ENCODE measurements at places on chromosomes 4 and X.

DNA sequence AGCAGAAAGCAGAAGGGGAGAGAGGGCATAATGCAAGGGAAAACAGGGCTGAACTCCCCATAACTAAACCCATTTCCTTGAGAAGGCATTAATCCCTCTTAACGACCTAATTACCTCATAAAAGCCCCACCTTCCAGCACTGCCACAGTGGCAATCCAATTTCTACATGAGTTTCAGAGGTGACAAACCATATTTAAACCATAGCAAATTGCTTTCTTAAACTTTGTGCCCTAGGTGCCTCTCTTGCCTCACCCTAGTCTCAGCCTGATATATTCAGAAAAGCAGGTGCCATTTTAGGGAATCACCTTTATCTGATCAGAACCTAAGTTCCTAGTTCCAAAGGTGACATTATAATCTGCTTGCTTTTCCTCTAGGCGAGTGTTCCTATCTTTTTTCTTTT, 48.9 kb downstream of the SLC34A2 start:
- DNase-seq: no peak

- no peak for DNase-seq
These were observed 120.1 kb downstream of the SYNPO2 start for GRCh38 chr4:119008761-119009160.

DNA sequence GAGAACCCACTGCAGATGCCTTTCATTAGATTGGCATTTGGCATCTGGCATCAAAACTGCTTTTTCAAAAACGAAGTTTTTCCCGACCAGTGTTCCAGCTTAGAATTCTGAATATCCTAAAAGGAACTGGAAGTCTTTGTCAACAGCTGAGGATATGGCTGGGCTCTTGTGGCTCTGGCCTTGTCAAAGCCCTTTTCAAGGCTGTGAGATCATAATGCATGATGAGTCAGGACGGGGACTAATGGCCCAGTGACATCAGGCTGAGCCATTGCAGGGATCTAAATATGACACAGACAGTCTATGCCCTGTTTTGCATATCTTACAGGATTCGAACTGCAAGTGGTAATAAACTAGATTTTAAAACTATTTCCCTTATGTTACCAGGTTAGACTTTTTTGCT, 306.4 kb downstream of the PTTG2 start:
- no peak for DNase-seq

GRCh38 chr4:79684516-79684915, 276.5 kb upstream of the GK2 start:
- DNase-seq: no peak

GRCh38 chrX:101493225-101493624, 8.0 kb downstream of the ARMCX4 start:
- DNase-seq: no peak

GRCh38 chr4:104429150-104429741, 65.4 kb downstream of the CXXC4 start:
- no peak for DNase-seq

DNA sequence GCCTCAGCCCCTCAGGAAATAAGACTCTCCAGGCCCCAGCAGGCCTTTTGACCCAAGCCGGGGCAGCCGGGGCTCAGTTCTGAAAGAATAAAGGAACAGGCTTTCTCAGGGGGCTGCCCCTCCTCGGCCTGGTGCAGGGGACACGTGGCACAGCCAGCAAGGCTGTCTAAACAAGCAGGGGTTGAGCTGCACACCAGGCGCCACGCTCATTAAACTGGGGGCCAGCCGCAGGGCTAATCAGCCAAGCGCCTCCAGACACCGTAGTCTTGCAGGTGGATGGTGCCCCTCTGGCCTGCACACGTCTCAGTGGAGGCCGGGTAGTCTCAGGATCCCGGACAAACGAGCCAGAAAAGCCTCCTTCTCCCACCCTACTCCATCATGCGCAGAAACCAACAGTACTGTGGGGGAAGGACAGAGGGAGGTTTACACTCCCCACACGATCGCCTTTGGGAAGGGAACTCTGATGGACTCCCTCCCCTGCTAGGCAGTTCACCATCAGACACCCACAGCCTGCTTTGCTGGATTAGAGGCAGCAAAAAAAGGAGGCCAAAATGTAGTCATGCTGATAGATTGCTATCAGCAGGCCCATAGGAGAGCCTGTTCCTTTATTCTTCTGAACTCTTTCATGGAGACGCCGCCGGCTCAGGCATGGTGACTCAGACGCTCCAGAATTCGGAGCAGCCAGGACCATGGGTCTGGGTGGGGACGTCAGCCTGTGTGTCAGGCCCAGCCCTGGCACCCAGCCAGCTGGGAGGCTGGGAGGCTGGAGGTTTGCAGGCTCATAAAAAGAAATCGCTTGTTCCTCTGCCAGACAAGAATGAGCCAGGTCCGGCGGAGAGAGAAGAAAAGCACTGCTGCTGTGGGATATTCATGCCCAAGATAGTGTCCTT, 342.4 kb downstream of the BCOR start:
- no peak for DNase-seq

- no peak for DNase-seq
These were observed 3.7 kb downstream of the TAF7L start for GRCh38 chrX:101287402-101287801.

DNA sequence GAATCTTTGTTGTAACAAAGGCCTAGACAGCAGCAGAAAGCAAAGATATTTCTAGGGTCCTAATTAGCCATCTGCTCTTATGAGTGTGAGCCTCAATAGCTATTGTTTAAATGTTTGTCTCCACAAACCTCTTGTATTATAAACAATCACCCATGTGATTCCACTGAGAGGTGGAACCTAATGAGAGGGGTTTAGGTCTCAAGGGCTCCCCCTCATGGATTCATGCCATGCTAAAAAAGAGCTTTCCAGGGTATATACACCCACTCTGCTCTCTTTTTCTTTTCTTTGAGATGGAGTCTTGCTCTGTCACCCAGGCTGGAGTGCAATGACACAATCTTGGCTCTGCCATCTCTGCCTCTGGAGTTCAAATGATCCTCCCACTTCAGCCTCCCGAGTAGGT, 42.1 kb downstream of the TRIM61 start:
- no peak for DNase-seq

DNA sequence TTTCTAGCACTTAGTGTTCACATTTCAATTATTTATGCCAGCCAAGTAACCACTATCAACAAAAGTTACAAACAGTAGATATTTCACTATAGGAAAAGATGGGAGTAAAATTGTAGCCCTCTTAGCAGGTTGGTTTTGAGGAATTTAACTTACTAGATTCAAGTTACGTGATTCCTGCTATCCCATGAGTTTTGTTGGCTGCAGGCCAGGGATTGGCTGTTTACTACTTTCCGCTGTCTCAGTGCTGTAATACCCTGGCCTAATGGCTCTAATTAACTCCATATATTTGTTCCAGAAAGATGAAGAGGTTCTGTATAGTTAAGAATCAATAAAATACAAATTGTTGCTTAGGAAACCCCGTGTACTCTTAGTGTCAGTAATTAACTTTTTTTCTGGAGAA, 55.5 kb upstream of the MAGED1 start:
- no peak for DNase-seq

- DNase-seq: no peak
These were observed 7.4 kb downstream of the APOO start for GRCh38 chrX:23900220-23900797.

DNA sequence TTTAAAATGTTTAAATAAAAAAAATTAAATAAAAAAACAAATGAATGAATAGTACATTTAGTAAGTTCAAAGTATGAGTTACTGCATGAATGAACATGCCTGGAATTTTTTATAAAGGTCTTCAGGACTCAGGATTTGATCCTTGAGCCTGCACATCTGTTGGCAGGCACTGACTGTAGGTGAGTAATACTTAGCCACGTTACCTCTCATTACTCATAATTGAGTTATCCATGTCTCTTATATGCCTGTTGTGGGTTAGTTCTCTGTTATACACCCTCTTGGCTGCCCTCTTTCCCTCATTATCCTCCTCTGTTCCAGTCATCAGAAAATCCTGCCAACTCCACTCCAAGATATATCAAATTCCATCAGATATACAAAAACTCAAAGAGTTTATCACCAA, 276.0 kb downstream of the FBXW7 start:
- DNase-seq: no peak

GRCh38 chr4:84503495-84504437, 4.7 kb upstream of the NKX6-1 start:
- no peak for DNase-seq

DNA sequence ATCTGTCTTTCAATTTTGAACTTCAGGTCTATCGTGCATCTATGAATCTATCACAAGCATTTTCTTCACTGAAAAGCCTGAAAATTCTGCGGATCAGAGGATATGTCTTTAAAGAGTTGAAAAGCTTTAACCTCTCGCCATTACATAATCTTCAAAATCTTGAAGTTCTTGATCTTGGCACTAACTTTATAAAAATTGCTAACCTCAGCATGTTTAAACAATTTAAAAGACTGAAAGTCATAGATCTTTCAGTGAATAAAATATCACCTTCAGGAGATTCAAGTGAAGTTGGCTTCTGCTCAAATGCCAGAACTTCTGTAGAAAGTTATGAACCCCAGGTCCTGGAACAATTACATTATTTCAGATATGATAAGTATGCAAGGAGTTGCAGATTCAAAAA, 19.7 kb downstream of the TLR7 start:
- DNase-seq: no peak

DNA sequence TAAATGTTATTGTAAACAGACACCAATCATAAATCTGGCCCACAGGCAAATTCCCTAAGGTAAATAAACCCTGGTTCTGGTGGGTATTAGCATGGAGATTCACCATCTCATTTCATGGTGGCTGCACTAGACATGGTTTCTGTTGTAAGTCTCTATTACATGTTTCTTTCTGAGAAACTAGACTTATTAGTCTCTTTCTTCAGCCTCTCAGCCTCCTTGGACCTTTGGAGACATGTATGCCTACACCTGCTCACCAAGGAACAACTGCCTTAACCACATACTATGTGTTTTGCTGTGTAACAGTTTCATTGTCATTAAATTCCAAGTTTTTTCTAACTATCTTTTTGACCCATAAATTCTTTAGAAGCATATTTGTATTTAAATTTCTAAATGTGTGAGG, 13.1 kb downstream of the DDIT4L start:
- DNase-seq: no peak

DNA sequence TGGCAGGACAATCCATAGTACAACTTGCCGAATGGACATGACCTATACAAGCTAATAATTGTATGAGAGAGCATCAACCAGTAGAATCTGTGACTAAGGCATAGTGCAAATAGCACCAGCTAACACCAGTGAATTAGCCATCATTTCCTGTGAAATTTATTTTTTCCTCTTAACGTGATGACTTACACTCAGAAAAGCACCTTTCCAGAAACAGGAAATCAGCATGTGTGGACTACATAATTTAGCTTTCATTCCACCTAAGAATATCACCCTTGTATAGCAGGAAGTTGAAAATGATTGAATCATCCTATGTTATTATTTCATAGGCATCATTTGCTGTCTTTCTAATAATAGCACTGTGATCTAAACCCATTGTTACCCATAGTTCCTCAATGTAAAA, 1393.4 kb upstream of the PCDH7 start:
- no peak for DNase-seq

DNA sequence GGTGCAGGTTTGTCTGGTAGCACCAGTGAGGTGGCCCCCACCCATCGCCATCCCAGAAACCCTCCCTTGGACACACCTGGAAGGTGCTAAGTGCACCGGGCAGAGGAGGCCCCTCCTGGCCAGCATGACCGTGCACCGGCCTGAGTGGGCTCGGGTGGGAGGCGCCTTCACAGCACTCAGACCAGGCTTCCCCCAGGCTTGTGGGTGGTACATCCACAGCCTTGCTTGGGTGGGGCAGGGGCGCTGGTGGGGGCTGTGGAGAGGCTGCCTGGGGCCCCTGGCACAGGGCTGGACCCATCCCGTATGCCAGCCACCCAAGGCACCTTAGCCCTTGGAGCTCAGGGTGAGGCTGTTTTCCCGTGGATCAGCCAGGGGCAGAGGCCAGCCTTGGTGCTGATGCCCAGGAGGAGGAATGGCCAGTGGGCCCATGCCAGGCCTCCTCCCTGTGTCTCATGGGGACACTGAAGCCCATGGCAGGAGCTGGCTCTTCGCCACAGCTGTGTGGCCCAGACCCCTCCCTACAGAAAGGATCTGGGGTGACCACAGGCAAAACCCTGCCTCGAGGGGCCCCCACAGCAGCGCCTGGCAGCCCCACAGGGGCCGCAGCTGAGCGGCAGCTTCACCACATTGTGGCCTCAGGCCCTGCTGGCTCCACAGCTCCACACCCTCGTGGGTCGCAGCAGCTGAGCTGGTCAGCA, 21.4 kb downstream of the NKX1-1 start:
- DNase-seq: no peak

GRCh38 chr4:161172396-161173026, 991.3 kb downstream of the FSTL5 start:
- DNase-seq: no peak

DNA sequence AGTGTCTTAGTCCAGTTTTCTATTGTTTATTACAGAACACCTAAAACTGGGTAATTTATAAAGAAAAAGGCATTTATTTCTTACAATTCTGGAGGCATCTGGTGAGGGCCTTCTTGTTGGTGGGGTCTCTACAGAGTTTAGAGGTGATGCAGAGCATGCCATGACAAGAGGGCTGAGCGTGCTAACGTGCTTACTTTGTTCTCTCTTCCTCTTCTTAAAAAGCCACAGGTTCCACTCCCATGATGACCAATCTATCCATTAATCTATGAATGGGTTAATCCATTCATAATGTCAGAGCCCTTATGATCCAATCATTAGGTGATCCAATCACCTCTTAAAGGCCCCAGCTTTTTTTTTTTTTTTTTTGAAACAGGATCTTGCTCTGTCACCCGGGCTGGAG, 291.5 kb upstream of the GALNTL6 start:
- no peak for DNase-seq

DNA sequence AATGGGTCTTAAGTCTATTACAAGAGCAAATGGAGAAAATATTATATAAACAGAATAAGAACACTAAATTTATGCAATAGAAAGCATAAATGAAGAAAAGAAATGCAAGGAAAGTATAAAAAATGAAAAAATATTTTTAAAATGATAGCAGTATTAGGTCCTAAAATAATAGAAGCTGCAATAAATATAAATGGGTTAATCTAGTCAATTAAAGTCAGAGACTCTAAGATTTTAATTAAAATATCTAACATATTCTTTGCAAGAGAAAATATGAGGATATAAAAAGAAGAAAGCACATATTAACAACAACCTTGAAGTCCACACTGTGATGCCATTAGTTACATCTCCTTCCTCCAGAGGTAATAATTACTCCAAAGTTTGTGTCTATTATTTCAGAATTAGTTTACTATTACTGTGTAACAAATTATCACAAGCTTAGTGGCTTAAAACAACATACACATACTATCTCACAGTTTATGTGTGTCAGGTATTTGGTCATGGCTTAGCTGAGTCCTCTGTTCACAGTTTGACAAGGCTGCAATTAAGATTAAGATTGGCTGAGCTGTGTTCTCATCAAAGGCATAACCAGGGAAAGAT, 174.9 kb downstream of the NAA11 start:
- DNase-seq: no peak

DNA sequence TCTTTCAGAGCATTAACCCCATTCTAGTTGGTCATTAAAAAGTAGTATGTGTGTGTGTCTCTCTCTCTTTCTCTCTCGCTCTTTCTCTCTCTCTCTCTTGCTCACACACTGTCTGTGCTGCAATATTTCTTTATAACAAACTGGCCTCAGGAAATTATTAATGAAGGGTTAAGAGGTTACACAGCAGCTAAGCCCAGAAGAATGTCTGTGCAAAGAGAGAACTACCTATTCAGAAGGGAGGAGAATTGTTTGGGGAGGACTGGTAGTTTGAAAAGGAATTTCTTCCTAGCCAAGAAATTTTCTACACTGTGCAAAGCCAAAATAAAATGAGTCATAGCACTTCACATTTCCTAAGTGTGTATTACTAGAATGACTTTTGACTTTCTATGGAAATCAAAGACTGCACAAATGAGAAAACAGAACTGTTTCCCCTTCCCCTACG, 22.2 kb downstream of the PDGFC start:
- no peak for DNase-seq

All from GM12892 (cell line).